Stimulated activated naive CD4-positive, alpha-beta T cell (primary cell): ENCODE measurements at places on chromosomes 13 and 19.
A peak's percentile ranks its signal among the peaks of the same experiment; 100 is the strongest.

DNA sequence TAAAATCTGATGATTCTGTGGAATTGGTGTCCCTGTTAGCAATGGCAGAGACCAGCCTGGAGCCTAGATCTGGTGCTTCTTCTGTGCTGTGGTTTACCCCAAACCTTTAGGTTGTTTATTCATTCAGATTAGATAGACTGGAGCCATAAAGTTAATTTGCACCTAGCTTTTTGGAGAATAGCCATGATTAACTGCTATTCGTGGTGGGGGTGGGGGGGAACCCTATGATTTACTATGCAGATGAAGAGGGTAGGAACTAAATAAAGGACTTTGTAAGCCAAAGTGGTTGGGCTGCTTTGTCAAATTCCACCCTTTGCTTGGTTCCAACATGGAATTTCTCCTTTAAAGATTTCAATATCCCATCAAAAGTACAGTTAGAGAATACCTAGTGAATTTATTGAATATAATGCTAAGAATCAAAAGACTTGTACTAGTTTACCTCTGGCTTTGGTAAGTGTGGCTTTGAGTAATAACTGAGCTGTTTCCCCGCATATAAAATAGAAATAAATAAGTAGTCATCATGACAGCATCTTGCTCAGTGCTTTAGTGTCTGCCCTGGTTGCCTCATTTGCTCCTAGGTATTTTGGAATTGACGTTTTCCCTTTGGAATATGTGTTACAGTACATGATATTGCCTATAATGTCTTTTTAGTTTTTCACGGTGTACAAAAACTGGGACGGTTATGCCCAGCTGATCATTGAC lies 27.6 kb downstream of the SKA3 start:
- no peak for DNase-seq

DNA sequence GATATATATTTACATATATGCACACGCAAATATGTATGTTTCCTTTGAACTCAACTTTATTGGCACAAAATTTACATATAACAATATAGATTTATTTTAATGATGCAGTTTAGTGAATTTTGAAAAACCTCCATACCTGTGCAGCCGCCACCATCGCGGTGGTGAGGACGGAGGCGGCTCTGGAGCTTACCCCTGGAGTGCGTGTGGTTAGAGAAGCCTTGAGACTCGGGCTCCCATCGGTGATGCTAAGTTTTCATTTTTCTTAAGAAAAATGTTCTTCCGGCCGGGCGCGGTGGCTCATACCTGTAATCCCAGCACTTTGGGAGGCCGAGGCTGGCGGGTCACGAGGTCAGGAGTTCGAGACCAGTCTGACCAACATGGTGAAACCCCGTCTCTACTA lies 31.8 kb downstream of the GJA3 start:
- no peak for DNase-seq

DNA sequence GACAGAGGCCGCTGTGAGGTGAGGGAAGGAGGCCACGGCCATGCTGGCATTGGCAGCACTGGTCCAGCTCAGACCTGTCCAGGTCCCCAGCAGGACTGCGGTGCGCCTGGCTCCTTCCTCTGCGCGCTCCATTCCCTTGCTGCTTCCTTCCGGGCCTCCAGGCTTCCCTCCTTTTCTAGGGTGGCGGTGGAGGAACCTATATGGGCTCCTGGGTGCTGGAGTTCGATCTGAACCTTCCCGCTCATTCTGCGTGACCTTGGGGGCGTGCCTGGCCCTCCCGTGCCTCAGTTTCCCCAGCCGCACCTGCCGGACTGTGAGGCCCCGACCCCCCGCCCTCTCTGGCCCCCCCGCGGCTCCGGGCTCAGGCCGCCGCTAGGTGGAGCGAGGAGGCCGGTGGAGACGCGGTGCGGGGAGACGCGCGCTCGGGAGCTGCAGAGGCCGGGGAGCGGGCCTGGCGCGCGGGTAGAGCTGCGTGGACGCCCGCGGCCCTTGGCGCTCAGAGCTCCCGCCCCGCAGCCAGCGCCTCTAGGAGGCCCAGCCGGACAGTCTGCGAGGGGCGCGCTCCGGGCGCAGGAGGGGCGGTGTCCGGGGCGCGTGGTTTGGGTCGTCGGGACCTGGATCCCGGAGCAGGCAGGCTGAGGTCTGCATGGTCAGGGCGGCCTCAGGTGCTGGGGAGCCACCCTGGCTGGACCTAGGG lies 29.9 kb downstream of the EFNA2 start:
- no peak for DNase-seq

- DNase-seq, result no peak
Observed at GRCh38 chr13:36981156-36981743, 17.9 kb downstream of the ALG5 start.

GRCh38 chr19:7830272-7830771 lies 304 bp downstream of the EVI5L start:
- no peak for DNase-seq

DNA sequence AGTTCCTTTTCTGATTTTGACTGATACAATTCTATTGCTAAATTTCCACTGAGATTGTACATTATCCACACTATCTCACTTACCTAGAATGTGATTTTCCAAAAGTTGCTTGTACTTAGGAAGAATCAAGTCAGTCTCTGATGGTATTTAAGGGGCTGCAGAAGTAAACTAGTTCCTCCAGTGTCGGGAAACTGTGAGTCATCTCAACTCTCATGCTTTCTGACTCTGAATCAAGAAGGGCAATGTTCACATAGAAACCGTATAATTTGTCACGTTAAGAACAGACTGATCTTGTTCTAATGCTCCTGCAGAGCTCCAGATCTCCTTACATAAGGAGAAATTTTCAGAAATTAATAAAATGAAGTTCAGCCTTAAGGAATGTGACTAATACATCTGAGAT lies 369.3 kb downstream of the KLF5 start:
- DNase-seq, result no peak

GRCh38 chr13:50921706-50922105 lies 12.1 kb downstream of the RNASEH2B start:
- no peak for DNase-seq

GRCh38 chr13:77002590-77003190 lies 10.8 kb downstream of the CLN5 start:
- DNase-seq, result no peak

DNA sequence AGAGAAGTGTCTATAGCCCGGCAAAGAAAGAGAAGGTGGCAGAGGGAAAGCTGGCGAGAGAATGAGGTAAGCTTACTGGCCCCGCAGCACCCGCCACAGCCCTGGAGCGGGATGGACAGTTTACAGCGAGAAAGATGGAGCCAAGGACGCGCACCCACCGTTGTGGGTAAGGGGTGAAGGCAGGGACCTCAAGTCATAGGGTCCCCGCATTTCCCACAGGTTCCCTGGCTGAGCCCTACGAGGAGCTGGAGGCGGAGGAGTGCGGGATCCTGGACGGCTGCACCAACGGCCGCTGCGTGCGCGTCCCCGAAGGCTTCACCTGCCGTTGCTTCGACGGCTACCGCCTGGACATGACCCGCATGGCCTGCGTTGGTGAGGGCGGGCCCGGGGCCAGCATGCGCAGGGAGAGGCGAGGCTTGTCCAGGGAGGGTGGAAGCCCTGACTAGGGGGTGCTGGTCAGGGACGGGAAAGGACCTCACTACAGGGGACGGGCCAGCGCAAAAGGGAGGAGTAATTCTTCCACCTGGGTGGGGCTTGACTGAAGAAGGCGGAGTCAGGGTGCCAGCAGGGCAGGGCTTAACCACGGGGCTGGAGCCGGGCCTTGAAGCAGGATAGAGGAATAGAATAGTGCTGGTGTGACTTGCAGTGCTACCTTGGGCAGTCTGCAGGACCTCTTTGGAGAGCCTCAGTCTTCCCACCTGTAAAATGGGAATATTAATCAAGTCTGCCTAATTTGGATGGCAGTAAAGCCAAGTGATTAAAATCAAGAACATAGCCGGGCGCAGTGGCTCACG lies 26.5 kb downstream of the LTBP4 start:
- DNase-seq, result no peak

DNA sequence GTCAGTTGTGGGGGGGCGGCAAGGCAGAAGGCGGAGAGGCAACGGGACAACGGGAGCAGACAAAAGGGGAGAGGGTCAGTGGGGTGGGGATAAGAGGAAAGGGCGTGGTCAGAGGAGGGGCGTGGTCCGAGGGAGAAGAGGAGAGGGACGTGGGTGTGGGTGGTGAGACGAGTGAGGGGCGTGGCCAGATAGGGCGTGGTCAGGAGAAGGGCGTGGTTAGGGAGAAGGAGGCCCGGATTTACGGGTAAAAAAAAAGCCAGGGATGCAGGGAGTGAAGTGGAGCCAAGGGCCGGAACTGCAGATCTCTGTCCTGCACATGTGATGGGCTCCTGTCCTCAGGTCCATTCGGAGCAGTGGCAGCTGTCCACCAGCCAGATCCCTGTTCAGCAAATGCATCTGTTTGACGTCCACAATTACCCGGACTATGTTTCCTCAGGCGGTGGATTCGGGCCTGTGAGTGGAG lies 21.5 kb downstream of the CPT1C start:
- DNase-seq, result no peak

- DNase-seq, result no peak
Observed at GRCh38 chr13:111058796-111059506, 56.2 kb upstream of the ARHGEF7 start.

DNA sequence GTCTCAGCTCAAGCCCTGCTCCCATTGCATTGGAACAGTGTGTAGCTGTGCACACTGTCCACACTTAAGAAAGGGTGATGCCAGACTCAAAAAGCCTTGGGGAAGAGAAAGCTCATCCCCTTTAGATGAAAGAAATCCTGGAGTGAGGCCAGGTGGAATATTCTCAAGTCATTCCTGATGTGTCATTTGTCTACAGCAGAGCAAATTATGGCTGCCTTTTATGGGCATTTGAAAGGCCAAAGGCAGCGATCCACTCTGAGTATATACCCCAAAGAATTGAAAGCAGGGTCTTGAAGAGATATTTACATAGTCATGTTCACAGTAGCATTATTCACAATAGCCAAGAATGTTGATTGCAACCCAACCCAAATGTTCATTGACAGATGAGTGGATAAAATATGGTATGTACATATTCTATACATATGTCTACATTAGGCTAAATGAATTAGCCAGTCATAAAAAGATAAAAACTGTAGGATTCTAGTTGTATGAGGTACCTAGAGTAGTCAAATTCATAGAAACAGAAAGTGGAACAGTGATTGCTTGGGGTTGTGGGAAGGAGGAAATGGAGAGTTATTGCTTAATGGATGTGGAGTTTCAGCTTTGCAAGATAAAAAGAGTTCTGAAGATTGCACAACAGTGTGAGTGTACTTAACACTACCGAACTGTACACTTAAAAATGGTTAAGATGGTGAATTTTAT lies 214.9 kb downstream of the KCNRG start:
- DNase-seq, result no peak

DNA sequence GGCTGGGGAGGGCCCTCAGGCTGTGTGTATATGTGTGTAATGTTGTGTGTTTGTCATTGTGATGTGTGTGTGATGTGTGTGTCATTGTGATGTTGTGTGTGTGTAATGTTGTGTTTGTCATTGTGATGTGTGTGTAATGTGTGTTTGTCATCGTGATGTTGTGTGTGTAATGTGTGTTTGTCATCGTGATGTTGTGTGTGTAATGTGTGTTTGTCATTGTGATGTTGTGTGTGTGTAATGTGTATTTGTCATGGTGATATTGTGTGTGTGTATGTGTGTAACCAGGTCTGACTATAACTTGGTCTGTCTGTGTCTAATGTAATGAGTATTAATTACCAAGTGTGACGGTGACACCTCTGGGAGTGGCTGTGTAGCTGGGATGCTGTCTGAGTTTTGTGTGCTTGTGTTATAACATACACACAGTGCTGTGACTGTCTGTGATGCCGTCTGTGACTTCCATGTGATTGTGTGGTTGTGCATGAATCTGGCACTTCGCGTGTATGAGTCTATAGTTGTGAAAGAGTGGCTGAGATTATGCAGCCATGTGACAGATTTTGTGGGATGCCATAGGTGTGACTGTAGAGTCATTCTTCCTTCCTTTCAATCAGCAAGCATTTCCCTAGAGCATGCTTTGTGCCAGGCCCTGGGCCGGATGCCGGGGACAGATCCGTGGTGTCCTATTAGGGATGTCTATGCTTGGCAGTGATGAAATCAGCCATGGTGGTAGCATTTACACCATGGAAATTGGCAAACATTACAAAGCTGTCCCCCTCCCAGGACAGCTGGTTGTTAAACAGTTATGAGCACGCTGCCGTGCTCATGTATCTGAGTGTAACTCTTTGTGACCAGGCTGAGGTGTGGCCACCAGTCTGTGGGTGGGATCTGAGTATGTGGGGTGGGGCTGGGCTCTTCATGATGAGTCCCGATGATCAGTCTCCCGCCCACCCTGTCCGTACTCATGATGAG lies 6.4 kb downstream of the TNFSF14 start:
- DNase-seq, result no peak

DNA sequence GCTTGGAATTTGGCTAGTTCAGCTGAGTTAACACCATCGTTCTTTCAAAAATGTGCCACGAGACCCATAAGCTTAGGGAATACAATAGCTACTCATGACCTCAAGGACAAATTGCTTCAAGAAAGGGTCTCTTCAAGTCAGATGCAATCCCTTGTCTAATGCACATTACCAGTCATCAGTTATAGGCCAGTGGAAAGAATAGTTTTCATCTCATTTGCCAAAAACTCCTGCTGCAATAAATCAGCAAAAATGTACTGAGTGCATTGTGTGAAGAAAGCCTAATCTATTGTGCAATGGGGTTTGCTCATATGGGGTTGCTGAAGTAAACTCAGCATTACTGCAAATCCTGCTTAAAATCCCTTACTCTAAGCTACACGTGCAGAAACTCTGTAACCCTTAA lies 208.3 kb upstream of the NBEA start:
- DNase-seq, result no peak

- DNase-seq, result no peak
Observed at GRCh38 chr19:49110567-49110966, 3.6 kb upstream of the LIN7B start.

GRCh38 chr19:35869327-35870123 lies 1.2 kb downstream of the APLP1 start:
- peak; percentile 75 for DNase-seq

GRCh38 chr19:35760711-35761349 lies 2.9 kb downstream of the PROSER3 start:
- no peak for DNase-seq

DNA sequence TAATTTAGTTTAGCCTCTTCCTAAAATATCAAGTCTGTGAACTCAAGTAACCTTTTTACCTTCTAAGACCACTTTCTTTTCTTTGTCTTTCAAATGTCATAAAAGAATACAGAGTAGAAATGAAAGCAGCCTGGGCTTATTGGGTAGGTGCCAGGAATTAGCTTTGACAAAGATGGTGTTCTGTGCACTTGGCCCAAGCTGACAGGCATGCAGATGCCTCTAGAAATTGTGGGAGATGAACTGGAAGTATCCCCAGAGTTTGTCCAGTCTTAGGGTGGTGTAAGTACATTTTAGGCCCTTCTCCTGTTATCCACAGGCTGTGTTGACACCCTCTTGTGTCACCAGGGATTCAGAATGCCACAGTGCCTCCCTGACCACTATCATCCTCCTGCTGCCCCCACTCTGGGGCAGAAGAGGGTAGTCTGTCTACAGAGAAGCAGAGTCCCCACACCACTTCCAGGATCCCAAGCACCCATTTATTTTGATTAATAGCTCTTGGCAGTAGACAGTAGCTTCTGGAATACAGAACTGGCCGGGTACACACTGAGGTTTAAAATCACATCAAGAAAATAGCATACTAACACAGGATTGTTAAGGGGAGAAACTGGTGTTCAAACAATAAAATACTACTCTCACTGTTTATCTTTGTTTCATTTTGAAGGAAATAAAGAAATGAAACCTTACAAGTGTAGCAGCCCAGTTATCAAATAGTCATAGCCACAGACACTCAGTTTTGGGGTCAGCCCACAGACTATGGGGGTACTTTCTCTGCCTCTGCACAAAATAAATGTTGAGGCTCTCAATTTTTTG lies 343.2 kb downstream of the KCNRG start:
- no peak for DNase-seq

- DNase-seq, result no peak
Observed at GRCh38 chr13:37526710-37527473, 71.7 kb downstream of the POSTN start.

GRCh38 chr13:97802213-97802612 lies 151.3 kb upstream of the IPO5 start:
- DNase-seq, result no peak
